Amygdala (tissue), 56 donors: ENCODE measurements at places on chromosomes 5 and 9.

- no peak for DNase-seq
Measured at GRCh38 chr9:103323699-103324098, 328.6 kb downstream of the CYLC2 start.

GRCh38 chr9:113585085-113585442, 121.5 kb downstream of the RGS3 start:
- no peak for DNase-seq

- DNase-seq = no peak
Measured at GRCh38 chr9:4861736-4862451, 69.2 kb downstream of the RCL1 start.

- DNase-seq = no peak
Measured at GRCh38 chr9:5582835-5583195, 46.1 kb upstream of the RIC1 start.

GRCh38 chr9:132505991-132506655, 76.3 kb upstream of the BARHL1 start:
- DNase-seq = no peak

DNA sequence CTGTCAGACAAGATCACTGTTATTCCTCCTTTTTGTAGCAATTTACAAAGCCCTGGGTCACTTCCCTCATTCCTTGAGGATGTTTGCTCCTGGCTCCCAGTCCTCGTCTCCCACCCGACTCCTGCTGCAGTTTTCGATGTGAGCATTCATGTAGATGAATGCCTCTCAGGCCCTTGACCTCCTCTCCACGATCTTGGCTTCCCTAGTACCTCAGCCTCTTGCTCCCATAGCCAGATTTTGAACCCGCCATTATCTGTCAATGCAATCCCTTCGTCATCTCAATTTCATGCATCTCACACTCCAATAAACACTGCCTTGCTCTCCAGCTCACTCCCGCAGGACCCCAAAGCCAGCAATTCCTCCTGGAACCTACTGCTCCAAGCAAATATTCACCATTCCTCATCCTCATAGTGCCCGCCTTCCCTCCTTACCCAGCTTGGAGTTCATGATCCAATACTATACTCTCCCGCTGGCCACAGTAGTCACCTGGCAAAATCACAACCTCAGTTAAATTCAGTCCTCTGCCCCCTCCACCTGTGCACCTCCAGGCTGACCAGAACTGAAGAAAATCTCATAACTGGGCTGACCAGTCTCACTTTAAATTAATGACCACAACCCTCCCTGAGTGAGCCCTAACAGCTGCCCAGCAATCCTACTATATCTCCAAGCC, 35.1 kb upstream of the JADE2 start:
- DNase-seq = no peak

- no peak for DNase-seq
Measured at GRCh38 chr5:56543441-56544388, 271.6 kb upstream of the MAP3K1 start.

- DNase-seq = no peak
Measured at GRCh38 chr9:68973619-68974018, 40.3 kb downstream of the PRKACG start.

GRCh38 chr5:56529666-56530430, 285.5 kb upstream of the MAP3K1 start:
- DNase-seq = no peak

GRCh38 chr5:132458651-132459030, 31.9 kb downstream of the IRF1 start:
- no peak for DNase-seq

GRCh38 chr9:128714586-128715435, 9.1 kb downstream of the ZDHHC12 start:
- no peak for DNase-seq

GRCh38 chr9:92808726-92809451, 44.3 kb upstream of the BICD2 start:
- peak; percentile 44 for DNase-seq

DNA sequence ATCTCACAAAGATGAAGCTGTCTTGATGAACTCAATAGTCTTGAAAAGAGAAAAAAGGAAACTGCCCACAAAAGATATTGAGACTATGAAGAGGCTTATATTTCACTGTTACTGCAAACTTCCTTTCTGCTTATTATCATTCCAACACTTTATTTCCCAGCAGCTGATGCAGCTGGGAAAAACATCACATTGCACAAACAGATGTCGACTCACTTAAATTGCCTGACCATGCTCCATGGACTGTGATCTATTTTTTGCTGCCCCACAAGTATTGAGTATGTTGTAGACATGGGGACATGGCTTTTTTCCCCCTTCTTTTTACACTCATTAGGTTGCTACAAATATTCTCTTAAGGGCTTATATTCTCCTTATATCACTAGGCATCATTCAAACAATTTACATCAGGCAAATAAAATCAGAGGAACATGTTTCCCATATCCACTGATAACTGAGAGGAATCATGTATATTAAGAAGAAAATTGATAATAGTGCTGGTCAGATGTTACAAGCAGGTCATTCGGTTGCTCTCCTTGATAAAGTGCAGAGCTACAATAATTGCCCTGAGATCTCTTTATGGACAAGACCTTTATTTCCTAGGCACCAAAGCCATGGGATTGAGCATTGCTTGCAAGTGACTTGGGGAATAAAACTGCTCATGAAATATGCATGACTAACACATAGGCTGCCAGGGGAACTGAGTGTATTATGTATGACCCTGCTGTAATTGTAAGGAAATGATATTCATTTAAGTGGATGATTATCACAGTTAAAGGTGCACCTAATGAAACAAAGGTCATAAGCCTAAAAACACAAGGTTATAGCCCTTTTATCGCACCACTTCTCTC, 509.9 kb downstream of the ZNF608 start:
- DNase-seq = no peak

- no peak for DNase-seq
Measured at GRCh38 chr9:137502008-137502911, 43.1 kb upstream of the NSMF start.

DNA sequence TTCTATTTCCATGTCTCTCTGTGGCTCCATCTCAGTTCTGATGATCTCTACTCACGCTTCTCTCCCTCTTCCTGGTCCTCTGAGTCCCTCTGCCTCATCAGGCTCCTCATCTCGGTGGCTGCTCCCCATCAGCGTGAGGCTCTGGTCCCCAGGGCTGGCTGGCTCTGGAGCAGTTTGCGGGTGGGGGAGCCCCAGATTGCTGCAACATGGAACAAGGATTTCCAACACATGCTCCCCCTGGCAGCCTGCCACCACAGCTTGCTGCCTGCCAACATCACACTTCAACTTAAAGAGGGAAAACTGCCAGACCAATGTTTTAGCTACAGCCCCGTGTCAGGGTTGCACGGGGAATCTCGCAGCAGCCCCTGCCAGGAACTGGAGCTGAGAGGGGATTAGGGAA, 77.2 kb upstream of the NEK6 start:
- no peak for DNase-seq

GRCh38 chr9:122016744-122017143, 76.4 kb downstream of the TTLL11 start:
- DNase-seq = no peak

- no peak for DNase-seq
Measured at GRCh38 chr9:102867488-102867887, 127.6 kb upstream of the CYLC2 start.

DNA sequence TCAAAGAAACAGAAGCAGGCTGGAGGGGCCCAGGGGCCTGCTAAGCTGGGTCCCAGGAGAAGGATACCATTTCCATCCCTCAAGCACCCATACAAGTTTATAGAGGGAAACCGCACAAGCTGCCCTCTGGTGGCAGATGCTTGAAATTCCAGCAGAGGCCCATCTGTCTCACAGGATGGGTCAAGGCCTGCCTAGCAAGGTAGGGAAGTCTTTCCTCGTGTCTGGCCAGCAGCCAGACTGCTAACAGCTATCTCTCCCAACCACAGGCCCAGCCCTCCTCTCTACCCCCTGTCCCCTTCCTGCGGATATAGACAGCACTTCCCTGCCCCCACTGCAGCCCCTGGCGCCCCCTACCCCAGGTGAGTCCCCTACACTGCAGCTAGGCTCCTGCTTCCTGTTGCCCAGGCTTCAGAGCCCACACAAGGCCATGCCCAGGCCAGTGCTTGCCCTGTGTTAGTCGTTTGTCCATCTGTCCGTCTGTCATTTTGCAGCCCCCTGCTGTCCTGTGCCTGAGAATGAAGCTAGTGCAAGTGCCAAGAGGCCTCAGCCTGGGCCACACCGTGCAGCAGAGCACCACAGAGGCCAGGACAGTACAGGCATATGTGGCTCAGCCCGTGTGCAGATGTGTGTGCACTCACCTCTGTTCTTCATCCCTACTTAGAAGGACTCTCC, 26.2 kb downstream of the TCF7 start:
- peak; percentile 55 for DNase-seq
